ENCODE measurements at places on chromosomes 13 and 19. TPM values are rescaled to one million over a fixed set of nuclear protein-coding genes. Genes with fewer than 3 reads are reported as not detected.

DNA sequence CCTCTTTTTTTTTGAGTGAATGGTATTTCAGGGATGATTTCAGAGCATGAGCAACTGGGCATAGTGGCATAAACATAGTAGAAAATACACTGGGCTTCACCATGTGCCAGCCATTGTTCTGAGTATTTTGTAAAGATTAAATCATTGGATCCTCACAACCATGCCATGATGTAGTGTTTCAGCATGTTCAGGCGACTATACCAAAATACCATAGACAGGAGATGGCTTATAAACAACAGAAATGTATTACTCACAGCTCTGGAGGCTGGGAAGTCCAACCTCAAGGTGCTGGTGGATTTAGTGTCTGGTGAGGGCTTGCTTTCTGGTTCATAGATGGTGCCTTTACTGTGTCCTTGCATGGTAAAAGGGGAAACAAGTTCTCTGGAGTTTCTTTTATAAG, 101.5 kb upstream of the KL start:
- peaks cover 8% of the 10 kb centered on the region for H3K27me3 ChIP-seq
- no peak overlapping the region for H3K27ac ChIP-seq
- no peak overlapping the region for H3K4me3 ChIP-seq
- DNase-seq, result no peak
- peaks cover 19% of the 10 kb centered on the region for H3K36me3 ChIP-seq
- H3K4me1 ChIP-seq, result peaks cover 26% of the 10 kb centered on the region

C1QTNF9B gene
- not detected for total RNA-seq

DNA sequence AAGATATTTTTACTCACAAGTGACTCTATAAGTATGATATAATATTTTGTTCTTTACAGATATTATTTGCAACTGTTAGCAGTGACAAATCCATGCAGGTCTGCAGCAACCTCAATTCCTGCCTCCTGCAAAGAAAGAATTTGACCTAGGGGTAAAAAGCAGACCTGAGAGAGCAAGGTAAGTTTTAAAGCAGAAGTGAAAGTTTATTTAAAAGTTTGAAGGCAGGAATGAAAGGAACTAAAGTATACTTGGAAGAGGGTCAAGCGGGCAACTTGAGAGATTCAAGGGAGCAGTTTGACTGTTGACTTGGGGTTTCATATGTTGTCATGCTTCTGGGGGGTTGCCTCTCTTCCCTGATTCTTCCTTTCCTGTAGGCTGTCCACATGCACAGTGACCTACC, 520.1 kb upstream of the PCDH20 start:
- H3K4me1 ChIP-seq, result no peaks in the 10 kb centered on the region
- no peaks in the 10 kb centered on the region for H3K36me3 ChIP-seq
- DNase-seq, result no peak
- H3K4me3 ChIP-seq, result no peak overlapping the region
- H3K27me3 ChIP-seq, result no peaks in the 10 kb centered on the region

PABPC3 gene
- total RNA-seq, result 0.52 TPM

GPR4 gene
- not detected for total RNA-seq

DNA sequence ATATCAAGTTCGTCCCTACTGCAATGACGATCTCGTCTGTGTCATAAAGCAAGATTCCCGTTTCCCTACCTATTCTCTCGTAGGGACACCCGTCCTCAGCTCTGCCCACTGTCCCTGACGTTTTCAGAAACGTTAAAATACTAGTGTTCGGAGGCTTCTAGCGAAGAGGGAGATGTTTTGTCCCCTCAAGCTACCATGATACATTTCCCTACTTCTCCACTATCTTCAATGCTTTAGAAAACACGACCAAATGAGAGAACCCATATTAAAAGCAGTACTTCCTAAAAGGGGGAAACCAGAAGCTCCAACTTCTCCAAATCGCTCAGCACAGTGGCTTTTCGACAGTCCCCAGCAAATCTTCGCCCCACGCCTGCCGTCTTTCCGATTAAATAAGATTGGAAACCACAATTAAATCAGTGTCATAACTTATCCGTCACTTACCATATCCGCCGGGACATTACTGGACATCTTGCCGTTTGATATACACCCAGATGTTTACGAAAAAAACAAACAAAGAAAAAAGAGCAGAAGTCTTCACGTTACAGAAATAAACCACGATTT, 1.3 kb downstream of the UBL3 start:
- no peaks in the 10 kb centered on the region for H3K27me3 ChIP-seq
- H3K27ac ChIP-seq, result peak overlapping the region; percentile 85

GRCh38 chr13:75554981-75555380, 5.4 kb downstream of the UCHL3 start:
- peaks cover 33% of the 10 kb centered on the region for H3K36me3 ChIP-seq
- no peak for DNase-seq
- H3K4me3 ChIP-seq, result no peak overlapping the region
- no peaks in the 10 kb centered on the region for H3K27me3 ChIP-seq
- H3K4me1 ChIP-seq, result peaks cover 35% of the 10 kb centered on the region

UQCRFS1 gene
- 39.7 TPM for total RNA-seq

Measured in activated CD8-positive, alpha-beta memory T cell treated with anti-CD3 and anti-CD28 coated beads, Interleukin-2, amount 10 ng/mL, durations not matched to agents 7 days and 5 days (primary cell).